Activated CD8-positive, alpha-beta T cell treated with anti-CD3 and anti-CD28 coated beads, Interleukin-2, amount 10 ng/mL, durations not matched to agents 7 days and 5 days (primary cell): ENCODE measurements at places on chromosomes 5 and 9.

DNA sequence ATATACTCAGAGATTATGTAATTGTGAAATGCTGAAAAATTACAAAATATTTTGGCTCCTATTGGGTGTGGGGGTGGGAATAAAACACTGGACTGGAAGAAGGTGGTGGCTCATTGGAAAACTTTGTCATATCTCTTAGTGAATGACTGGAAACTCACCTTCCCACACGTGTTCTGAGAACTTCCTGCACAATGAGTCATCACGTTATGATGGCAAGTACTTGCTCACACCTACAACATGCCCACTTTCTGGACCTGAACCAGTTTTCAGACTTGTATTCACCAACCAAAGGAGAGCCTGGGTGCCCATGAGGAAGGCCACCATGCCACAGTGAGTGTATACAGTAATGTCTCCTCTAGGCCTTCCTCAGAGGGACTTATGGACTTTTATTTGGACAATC lies 294.8 kb downstream of the ASTN2 start:
- DNase-seq, result no peak

DNA sequence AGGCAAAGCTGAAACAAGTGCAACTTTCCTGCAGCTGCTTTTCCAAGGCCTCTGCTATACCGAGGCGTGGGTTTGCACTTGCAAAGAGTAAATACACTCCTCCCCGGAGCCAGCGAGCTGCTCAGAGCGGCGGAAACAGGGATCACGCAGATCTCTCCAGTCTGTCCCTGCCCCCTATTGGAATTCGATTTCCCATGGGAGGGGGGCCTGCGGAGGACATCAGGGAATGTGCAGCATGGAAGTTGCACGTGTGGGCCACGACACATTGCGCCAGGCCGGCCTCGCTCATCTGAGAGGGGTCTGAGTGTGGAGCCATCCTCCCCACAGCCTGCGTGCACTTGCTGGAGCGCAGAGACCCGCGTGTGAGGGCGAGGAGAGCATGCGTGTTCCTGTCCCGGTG lies 104.3 kb upstream of the PHYKPL start:
- DNase-seq, result no peak

GRCh38 chr5:91283326-91283725 lies 99.8 kb downstream of the ARRDC3 start:
- no peak for DNase-seq

GRCh38 chr9:68555437-68556150 lies 14.9 kb upstream of the TMEM252 start:
- no peak for DNase-seq
